Dorsolateral prefrontal cortex (tissue), 122 donors: ENCODE measurements at places on chromosomes 11 and 22. TPM values are rescaled to one million over a fixed set of nuclear protein-coding genes. Genes with fewer than 3 reads are reported as not detected.

The APOL1 gene
- 9.9 TPM for total RNA-seq

DNA sequence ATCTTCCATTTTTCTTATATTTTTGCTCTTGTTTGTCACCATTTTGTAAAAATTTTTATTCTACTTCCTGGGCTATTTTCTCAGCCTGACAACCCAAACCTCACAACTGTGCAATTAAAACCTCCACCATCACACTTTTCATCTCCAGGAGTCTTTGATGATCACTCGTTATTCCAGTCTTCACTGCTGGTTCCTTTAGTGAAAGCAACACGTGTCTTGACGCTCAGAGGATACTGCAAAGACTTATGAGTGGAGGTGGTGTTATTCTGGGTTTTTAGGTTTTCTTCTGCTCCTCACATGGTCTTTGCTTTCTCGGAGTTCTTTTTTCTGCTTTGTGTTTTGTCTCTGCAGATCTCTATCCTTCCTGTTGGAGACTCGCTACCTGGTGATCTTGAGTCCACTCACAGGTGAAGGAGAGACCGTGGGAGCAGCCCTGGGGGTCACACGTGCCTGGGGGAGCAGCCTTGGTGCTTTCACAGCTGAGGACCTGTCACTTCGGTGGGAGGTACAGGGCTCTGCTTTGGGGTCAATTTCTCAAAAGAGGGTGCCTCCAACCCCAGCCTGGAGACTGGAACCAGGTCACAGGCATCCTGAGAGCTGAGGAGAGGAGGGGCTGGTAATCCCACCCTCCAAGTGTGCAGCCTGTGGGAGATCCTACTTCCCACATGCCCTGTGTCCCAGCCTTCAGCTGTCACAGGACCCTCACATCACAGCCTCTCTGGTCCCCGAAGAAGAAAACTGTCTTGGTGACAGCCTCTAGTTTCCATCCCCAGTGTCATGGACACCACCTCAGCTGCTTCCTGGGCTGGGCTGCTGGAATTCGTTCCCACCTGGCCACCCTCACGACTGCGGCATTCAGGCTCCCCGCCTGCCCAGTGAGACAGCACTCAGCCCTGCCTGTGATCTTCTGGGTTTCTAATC is 11.0 kb downstream of the SULT4A1 start:
- DNase-seq, result no peak

GRCh38 chr11:14259186-14259784 is 99.7 kb downstream of the RRAS2 start:
- no peak for DNase-seq

DNA sequence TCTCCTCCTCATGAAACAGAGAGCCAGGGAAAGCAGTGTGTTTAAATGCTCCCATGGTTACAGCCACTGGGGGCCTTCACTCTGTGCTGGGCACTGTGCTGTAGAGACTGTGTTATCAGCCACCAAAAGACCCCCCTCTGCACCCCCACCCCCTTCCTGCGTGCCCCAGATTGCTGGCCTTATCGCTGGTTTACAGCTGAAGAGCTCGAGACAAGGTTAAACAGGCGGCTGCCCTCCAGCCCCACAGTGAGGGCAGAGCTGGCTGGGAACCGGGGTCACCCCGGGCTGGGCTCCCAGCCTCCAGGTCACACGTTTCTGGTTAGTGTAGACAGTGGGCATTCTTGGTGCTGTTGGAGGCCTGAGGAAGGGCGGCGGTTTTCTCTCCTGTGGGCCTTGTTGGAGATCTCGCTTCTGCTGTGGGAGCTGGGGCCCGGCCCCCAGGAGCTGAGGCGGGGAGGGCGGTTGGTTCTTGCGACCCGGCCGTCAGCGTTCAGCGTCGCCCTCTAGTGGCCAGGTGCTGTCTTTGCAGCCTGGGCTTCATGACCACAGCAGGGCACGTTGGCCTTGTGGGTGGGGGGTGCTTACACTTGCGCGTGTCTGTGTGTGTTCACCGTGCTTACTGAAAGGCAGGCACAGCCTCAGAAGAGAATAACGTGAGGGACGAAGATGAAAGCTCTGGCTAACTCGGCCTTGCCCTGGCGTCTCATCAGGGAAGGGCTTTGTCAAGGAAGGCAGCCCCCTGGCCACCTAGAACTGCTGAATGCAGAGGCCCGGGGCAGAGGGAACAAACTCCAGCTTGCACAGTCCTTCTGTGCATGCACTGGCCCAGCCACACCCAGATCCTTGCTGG is 40.8 kb downstream of the TBC1D22A start:
- DNase-seq, result no peak

DNA sequence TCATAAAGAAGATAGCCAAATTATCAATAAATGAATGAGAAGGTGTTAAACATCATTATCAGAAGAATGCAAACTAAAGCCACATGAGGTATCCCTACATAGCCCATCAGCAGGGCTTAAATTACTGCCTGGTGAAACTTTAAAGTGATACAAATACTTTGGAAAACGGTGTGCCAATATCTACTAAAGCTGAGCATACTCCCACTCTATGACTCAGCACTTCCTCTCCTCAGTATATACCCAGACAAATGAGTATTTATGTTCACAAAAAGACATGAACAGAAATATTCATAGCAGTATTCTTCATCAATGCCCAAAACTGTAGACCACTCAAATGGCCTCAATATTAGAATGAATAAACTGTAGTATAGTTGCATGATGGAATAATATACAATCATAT is 284.6 kb upstream of the ZC3H12C start:
- no peak for DNase-seq

- peak; percentile 38 for DNase-seq
Observed at GRCh38 chr11:1827931-1828330, 6.9 kb upstream of the SYT8 start.

- peak; percentile 58 for DNase-seq
Observed at GRCh38 chr11:120229451-120230424, 10.2 kb upstream of the POU2F3 start.

GRCh38 chr11:125956391-125957134 is 10.7 kb downstream of the VSIG10L2 start:
- DNase-seq, result peak; percentile 66

DNA sequence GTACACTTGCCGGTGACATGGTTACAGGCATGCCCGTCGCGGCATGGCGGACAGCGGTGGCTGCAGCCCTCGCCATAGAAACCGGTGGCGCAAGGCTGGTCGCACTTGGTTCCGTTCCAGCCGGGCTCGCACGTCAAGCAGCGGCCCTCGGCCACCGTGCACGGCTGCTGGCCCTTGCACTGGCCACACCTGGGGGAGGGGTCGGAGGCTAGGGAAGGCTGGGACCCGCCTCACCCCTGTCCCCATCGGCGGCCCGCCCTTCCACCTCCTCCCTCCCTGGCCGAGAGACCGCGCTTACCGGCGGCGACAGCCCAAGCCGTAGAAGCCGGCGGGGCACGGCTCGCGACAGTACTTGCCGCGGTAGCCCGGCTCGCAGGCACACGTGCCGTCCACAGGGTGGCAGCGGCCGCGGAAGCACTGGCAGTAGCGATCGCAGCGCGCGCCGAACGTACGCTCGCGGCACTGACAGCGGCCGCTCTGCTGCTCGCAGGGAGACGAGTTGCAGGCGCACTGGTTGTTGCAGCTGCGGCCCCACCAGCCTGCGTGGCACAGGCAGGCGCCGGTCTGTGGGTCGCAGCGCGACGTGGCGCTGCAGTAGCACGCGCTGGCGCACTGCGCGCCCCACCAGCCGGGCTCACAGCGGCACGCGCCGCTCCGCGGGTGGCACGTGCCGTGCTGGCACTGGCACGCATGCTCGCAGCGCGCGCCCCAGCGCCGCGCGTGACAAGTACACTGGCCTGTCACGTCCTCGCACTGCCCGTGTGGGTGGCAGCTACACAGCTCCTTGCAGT is 6.7 kb downstream of the SCARF2 start:
- DNase-seq, result peak; percentile 48

DNA sequence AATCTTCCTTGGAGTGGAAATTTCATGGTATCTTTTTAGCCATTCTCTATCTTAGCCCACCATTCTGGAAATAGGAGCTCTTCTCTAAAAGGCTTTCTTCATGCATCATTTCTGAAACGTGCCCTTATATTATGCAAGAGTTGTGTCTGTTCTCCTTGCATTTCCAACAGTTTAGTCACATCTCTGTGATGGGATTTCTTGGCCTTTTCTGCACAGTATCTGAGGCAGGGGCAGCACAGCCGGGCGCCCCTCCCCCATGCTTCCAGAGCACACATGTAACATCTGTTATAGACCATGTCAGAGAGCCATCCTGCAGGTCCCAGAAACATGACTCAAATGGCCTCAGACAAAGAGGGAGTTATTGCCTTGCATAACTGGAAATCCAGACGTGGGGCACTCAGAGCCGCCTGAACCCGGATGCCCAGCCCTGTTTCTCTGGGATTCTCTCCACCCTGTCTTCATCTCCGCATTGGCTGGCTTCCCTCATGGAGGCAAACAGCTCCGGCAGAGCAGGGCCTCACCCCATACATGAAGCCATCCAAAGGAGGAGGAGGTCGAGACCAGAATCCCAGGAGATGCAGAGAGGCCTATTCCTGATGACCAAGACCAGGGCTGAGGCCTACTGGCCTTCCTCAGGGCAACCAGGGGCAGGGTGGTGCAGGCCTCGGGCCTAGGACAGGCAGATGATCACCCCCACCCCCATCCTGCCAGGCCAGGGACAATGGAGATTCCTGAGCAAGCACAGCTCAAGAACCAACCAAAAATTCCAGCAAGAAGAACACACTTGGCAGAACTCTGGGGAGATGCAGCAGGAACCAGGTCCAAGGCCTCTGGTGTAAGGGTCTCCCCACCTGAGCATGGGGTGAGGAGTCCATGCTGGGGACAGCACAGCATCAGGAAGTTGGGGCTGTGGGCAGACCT is 61.3 kb downstream of the IGLL5 start:
- no peak for DNase-seq

GRCh38 chr11:115418081-115418480 is 86.1 kb downstream of the CADM1 start:
- no peak for DNase-seq

DNA sequence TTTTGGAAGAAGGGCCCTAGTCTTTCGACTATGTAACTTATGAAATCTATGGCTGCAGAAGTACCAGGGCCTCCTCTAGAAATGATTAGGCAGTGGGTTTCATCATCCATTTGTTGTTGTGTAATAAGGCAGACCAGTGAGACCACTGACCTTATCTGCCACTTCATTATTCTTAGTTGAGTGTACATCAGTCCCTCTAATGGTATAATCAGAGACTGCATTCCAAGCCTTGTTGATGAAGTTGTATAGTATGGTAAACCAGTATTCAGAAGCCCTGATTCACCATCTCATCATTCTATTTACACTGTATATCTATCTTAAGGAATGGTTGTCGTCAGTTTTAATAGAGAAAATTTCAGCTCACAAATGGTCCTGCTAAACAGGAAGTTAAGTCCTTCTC is 32.2 kb upstream of the GRIA4 start:
- DNase-seq, result no peak
